Ascending aorta (tissue), 2 donors: ENCODE measurements at places on chromosomes 4 and X. TPM values are rescaled to one million over a fixed set of nuclear protein-coding genes. Genes with fewer than 3 reads are reported as not detected.
A peak's percentile ranks its signal among the peaks of the same experiment; 100 is the strongest.

- no peak for DNase-seq
Measured at GRCh38 chrX:105265093-105265492, 44.6 kb upstream of the TEX13A start.

DNA sequence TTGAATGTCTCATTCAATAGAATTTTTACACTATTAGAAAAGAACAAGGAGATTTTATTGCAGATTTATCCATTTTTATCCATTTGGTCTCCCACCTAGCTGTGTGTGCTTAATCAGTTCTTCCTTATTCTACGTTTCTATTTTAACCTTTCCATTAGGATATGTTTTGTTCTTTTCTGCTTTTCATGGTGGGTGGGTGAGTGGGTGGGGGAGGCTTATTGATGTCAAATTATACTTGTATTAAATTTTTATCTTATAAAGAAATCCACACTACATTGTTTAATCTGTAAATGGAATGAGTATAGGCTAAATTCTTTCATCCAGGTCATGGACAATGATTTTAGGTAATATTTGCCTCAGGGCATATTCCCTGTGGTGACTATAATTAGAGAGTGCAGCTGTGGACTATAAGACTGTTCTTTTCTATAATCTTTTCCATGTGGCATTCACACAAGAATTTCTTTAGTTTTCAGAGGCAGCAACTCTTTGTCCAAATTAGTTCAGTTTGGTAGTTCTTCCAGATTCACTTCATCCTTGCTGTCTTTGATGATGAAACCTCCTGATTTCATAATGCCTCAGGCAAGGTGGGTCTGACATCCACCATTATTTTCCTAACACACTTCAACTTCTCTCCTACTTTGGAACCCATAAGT is 2451.8 kb downstream of the PCDH7 start:
- DNase-seq = no peak

- no peak for DNase-seq
Measured at GRCh38 chr4:182764137-182764536, 153.0 kb downstream of the DCTD start.

- no peak for DNase-seq
Measured at GRCh38 chr4:136800248-136800647, 732.0 kb downstream of the PCDH18 start.

DNA sequence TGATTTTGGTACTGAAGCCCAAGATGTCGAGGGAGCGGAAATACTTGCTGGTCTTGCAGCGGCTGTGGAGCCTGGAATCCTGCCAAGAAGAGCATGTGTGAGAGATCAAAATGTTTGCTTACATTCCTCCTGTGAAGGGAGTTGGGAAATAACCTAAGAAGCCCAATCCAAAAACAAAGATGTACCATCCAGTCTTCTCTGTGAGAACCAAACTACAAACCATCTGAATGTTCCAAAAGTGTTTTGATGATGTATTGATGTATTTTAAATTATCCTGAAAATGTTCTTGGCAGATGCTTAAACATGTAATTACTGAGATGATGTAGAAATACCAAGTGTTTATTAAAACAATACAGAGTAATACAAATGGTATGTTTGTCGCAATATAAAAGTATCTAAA is 10.1 kb upstream of the ADH1A start:
- DNase-seq = peak; percentile 93

GRCh38 chr4:41559940-41560516 is 22.1 kb downstream of the LIMCH1 start:
- no peak for DNase-seq

- DNase-seq = no peak
Measured at GRCh38 chr4:86330961-86331742, 28.7 kb downstream of the MAPK10 start.

DNA sequence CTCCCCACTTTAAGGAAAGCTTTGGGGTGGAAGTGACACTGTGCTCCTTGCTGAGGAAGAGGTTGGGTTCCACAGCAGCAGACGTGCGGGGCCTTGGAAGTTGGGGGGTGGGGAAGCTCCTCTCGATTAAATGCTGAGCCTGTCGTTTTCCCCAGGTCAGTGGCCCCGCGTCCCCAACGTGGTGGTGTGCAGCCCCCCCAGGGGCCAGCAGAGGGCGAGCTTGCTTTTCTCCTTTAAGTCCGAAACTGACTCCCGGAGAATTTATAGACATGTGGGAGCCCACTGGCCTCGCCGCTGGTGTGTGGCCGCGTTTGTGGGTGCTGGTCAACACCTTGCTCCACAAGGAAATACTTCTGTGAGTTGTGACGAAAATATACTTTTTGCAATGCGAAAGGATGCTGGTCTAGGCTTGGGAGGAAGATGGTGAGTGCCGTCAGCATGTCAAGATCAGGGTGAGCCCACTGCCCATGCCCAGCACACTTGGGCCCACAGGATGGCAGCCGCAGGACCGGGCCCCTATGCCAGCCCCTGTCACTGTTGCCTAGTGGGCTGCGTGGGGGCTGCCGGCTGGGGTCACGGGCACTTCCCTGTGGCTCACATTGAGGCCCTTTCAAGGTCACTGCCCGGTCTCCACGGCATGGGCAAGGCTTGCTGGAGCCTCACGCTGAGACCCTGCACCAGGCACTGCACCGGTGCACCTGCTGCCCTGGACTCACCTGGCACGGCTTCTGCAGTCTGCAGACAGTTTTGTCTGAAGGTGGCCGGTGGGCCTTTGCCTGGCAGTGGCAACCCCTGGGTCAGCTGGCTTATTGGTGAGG is 9.4 kb downstream of the UVSSA start:
- DNase-seq = no peak

DNA sequence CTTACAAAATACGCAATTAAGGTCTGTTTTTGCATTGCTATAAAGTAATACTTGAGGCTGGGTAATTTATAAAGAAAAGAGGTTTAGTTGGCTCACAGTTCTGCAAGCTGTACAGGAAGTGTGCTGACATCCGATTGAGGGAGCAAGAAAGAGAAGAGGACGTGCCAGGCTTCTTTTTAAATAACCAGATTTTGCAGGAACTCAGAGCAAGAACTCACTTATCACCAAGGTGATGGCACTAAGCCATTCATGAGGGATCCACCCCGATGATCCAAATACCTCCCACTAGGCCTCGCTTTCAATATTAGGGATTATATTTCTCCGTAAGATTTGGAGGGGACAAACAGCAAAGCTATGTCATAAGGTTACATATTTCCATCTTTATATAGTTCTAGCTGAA is 456.7 kb downstream of the GLUD2 start:
- DNase-seq = no peak

DNA sequence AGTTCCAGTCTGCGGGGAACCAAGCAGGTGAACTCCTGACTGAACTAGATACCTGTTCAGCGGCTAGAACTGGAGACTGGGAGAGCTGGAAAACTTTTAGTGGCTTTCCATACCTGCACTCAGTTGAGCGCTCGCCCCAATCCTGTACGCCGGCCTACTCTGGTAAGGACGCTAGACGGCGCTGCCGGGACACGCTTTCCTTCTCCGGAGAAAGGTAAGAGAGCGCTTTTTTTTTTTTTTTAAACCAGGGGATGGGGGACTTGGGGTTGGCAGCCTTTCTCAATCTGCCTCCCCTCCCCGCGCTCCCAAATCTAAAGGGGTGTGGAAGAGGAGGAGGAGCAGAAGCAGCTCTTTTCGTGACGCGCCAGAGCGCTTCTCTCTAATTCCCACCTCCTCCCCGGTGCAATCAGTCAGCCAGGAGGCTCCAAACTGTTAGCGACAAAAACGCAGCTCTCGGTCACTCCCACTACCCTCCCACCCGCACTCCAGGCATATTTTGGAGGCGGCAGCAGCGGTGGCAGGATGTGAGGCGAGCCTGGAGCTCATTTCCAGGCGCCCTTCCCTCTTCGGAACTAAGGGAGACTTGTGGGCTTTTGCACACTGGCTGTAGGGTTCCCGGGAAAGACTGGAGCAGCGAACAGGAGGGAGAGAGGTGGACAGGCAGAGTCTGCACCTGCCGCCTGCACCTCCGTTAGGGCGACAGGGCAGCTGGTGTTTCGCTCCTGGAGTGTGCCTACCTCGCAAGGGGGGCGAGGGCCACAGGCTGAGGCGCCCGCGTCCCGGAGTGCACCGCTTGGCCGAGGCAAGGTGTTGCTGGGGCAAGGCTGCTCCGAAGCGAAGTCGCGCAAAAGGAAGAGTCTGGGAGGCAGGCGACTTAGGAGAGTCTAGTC is at the start of gene IL1RAPL2:
IL1RAPL2 (plus strand) TSS at position 409 of the 890 bp plus-strand sequence.
- DNase-seq = no peak

DNA sequence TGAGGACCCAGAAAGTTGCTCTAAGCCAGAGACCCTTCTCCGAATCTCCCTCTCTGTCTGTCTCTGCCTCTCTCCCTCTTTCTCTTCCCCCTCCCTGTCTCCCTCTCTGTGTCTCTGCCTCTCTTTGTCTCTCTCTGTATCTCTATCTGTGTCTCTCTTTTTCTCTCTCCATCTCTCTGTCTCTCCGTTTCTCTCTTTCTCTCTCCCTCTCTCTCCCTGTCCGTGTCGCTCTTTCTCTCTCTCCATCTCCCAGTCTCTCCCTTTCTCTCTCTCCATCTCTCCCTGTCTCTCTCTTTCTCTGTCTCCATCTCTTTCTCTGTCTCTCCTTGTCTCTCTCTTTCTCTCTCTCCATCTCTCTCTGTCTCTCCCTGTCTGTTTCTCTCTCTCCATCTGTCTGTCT is 2.6 kb upstream of the SHOX start:
- no peak for DNase-seq

- DNase-seq = no peak
Measured at GRCh38 chr4:162201673-162202072, 37.9 kb upstream of the FSTL5 start.

DNA sequence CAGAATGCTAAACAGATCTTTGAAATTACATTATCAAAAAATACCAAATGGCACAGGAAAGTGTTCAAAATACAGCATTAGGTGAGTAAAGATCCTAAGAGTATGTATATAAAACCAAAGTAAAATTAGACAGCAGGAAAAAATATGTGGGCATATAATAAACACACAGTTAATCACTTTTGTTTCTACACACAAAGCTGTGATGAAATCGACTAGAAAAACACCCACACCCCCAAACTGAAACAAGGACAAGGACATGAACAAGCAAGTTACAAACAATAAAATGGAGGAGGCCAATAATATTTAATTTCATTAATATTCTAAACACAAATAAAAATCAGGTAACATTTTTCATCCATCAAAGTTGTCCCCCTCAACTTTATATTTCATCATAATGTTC is 143.2 kb downstream of the FRYL start:
- DNase-seq = no peak

DNA sequence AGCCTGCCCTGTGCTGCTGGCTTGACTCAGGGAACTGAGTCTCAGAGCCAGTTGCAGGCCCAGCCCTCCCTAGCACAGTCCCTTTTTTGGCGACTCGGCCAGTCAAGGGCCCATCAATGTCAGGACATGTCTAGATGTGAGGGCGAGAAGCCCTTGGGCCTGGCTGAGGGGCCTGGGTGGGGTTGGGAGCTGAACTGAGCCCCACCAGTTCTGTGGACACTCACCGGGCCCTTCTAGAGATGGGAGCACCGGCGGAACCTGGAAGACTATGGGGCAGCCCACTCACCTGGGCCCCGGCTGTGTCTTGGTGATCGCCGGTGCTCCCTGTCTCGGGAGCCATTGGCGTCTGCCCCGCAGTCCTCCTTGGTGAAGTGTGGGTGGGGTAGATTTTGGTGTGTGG is 245.9 kb downstream of the AFAP1 start:
- no peak for DNase-seq

DNA sequence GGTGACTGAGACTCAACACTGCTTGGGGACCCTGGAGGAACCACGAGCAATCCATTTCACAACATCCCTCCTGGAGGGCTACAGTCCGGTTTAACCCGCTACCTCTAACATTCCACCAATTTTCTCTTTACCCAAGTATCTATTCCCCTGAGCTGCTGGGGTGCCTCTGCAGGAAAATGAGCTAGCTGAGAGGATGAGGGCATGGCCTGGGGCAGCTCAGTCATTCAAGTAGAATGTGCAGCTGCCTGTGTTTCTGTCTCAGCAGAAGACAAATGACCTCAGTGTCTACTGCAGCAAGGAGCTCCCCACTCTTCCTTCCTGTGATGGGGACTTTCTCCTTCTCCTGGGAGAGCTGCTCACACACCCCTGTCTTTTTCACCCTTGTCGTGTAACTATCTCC is 120.8 kb downstream of the ZNF518B start:
- DNase-seq = no peak

- peak; percentile 61 for DNase-seq
Measured at GRCh38 chr4:125750828-125751466, 436.2 kb downstream of the FAT4 start.

DNA sequence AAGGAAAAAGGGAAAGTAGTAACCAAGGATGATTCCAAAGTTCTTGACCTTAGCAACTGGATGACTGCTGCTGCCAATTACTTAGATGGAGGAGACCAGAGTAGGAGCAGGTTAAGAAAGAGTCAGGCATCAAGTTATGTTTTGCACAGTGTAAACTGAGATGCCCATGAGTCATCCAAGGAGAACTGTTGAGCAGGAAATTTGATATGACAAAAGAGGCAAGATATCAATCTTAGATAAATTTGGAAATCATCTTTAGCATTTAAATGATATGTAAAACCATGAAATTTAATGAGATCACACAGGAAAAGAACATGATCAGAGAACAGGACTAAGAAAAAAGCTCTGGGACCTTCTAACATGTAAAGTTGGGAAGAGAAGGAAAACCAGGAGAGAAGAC is 361.3 kb downstream of the OPHN1 start:
- no peak for DNase-seq

DNA sequence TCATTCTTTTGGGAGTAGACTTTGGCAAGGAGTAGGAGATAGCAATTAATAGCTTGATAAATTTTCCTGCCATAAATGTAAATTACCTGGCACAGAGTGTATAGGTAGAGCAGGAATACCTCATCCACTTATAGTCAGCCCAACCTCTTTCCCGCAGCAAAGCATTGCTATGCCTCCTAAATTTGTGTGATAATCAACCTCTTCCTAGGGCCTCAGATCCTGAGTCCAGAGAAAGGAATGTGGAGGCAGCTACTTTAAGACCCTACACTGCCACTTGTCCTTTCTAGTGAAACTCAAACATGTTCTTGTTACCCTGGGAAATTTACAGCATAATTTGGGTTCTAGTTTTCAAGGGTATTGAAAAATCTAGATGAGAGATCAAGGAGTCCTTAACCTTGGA is 919.0 kb downstream of the RAPGEF2 start:
- no peak for DNase-seq

- no peak for DNase-seq
Measured at GRCh38 chrX:68945081-68945602, 116.3 kb downstream of the EFNB1 start.

DNA sequence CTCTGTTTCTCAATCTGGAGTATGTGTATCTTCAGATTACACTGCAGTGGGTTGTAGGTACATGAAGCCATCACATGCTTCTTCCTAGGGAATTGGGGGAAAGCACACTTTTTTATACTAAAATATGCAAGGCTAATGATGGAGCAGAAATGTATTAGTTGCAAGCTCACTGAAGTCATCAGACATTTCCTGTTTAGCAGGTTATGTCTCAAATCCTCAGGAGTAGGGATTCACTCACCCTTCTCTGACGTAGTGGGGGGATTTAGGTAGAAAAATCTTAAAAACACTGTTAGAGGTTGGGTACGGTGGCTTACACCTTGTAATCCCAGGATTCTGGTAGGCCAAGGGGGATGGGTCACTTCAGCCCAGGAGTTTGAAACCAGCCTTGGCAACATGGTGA is 128.4 kb upstream of the GPC4 start:
- DNase-seq = no peak

Gene GPR34
- total RNA-seq = 1.5 TPM

Gene ZNF185
- total RNA-seq = not detected

Gene ZAR1
- 1.4 TPM for total RNA-seq

Gene NAA11
- total RNA-seq = not detected

Gene NOX1
- not detected for total RNA-seq

Gene FAT1
- total RNA-seq = 52.9 TPM

Gene RASGEF1B
- total RNA-seq = 8.4 TPM

Gene SMIM31
- total RNA-seq = not detected

Gene MAGEA2B
- total RNA-seq = not detected

Gene SMC1A
- total RNA-seq = 11.2 TPM
